ENCODE measurements at places on chromosomes 3 and 15.
A peak's percentile ranks its signal among the peaks of the same experiment; 100 is the strongest.

DNA sequence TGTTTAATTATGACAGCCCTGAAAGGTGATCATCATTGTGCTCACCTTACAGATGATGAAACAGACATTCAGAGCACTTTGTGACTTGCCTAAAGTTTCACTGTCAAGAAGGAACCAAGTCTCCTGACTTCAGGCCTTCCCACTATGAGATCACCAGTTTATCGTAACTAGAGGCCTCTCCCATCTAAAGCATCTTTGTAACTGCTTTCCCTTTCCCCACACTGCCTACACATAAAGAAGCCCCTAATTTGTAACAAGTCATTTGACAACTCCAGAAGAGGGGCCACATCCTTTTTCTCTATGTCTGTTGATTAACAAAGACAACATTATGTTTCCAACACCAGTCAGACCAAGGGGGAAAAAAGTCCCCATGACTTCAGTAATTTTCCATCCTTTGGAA, 1.1 kb downstream of the KLHL6 start:
- no peak for DNase-seq

DNA sequence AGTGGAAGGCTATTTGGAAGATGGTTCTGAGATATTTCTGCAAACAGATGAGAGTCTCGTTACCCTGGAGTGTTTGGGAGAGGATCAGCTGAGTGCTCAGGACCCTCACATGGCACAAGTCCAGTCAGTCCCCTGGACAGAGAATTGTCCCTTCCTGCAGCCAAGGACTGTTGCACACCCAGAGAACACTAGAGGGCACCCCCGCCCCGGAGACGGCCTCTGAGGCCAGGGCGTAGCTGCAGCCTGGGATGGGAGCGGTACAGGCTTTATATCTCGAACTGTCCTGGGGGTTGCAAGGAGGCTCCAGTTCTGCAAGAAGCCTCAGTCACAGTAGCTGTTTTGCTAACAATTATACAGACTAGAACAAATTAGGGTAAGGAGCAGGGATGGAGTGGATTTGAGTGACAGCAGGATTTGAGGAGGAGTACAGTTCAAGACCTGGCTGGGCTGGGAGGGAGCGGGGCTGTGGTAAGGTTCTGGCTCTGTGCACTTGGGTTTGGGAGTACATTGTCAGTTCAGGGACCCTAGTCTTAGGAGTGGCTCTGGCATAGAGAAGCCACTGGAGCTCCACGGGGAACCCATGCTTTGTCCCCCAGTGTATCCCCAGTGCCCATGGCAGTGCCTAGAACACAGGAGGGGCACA, 67.6 kb upstream of the HACD2 start:
- DNase-seq, result peak; percentile 26

GRCh38 chr3:48269592-48269991, 28.7 kb downstream of the ZNF589 start:
- DNase-seq, result no peak

- no peak for DNase-seq
These were observed 56.9 kb downstream of the ABHD5 start for GRCh38 chr3:43747641-43748040.

DNA sequence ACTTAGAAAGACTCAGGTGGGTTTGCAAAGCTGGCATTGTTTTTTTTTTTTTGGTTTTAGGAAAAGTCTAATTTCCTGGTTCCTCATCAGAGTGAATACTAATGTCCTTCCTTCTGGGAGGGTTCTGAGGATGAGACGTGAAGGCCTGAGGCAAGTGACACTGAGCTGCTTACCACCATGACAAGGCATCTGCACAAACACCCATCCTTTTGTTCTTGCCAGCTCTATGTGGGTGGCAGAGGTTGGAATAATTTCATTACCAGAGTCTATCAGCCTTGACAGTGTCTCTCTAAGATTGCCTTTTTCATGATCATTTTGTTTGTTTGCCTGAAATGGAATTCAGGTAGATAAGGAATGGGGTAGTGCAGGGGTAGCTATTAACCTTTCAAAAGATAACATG, 17.1 kb downstream of the RTP4 start:
- DNase-seq, result no peak

DNA sequence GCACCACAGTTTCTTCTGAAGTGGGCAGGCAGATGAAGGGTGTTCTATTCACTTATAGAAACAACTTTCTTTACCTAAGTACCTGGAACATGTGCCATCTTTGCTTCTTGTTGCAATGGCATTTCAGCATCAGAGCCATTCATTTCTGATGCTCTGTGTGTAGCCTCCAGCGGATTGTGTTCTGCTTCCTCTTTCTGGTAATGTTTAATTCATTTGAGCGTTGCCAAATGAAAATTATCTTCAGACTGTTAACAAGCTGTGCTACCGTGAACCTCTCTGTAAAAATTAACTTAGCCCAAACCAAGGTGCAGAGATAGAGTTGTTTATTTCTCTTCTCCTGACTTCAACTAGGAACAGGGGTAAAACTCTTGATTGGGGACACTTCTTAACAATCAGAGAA, 302.0 kb downstream of the EDEM1 start:
- DNase-seq, result no peak

GRCh38 chr3:72912532-72912931, 24.7 kb downstream of the GXYLT2 start:
- DNase-seq, result no peak

DNA sequence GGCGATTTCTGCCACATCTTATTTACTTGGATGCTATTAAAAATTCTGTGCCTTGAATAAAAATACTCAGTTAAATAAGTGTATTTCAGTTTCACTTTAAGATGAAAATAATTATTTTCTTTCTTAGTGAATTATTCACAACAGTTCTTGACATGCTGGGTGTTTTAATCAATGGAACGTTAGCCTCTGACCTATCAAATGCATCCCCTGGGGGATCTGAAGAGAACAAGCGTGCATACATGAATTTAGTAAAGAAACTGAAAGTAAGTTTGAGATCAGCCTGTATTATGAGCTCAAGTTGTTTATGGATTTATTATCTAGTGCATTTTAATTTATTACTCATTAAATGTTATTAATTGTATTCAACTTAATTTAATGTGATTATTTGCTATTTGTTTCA, 597 bp downstream of the P2RY12 start:
- DNase-seq, result no peak

GRCh38 chr3:57777774-57778173, 21.7 kb downstream of the SLMAP start:
- DNase-seq, result no peak

DNA sequence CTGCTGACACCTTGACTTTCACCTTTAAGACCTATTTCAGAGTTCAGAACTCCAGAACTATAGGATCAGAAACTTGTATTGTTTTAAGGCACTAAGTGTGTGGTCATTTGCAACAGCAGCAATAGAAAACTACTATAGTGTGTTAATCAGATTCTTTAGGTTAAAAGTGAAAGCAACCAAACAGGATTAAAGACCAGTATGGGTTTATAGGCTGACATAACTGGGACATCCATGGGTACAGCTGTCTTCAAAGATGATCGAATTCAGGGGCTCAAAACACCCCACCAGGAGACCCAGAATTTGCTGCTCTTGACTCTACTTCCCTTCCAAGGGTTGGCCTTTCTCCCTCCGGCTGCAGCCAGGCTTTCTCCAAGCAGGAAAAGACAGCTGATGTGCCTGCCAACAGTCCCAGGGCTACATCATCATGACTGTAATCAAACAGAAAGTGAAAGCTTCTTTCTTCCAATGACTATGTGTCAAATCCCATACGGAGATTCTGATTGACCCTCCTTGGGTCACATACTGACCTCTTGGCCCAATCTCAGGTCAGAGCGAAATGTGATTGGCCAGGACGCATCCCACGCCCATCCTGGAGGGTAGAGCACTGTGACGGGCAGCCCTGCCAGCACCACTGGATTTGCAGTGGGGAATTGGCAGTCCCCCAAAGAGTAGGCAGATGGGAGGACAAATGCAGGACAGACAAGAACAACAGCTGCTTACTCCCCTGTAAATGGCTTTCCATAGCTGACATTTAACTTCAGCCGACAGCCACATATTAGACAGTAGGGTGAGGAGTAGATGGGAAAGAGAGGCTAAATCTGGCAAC, 51.4 kb upstream of the RNF7 start:
- DNase-seq, result no peak

DNA sequence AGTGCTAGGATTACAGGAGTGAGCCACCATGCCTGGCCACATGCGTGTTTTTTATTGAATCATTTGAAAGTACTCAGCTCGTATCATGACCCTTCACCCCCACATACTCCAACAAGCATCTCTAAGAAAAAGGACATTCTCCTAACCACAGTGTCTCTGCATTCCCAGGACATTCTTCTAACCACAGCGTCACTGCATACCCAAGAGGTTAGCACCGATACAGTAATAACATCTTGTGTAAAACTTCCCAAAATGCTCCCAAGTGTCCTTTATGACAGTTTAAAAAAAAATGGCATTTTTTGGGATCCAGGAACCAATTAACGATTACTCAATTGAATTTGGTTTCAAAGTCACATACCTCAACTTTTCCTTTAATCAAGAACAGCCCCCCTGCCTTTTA, 39.6 kb downstream of the FLNB start:
- DNase-seq, result no peak

DNA sequence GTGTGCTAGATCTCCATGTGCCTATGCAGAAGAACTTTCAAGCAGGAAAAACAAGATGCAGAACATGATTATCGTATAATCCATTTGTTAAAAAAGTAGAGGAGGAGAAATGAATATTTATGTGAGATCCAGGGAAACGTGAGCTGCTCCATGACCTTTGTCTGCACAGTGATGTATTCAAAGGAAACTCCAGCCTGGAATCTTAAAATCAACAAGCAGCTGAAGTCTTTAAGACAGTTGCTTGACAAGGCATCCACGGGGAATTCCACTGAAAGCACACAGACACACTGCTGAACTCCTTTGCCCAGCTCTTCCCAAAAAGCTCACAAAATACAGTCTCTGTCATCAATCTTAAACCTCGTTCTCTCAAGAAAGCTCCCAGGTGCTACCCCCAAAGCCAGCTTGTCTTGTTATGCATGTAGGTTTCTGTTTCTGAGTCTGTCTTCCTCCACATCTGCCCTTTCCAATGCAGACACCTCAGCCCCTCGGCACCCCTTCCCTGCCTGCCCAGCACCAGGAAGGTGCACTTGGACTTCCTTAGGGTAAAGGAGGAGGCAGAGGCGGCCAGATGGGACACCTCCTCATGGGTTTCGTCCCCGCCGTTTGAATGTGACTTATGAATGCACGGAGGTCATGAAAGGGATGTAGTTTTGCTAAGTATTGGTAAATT, 28.7 kb downstream of the LRRK1 start:
- DNase-seq, result no peak

- DNase-seq, result no peak
These were observed 167.5 kb upstream of the TRIM42 start for GRCh38 chr3:140510303-140510861.

- no peak for DNase-seq
These were observed 80.8 kb downstream of the SLC49A4 start for GRCh38 chr3:122875547-122876127.

- DNase-seq, result no peak
These were observed 531 bp upstream of the BLOC1S6 start for GRCh38 chr15:45586601-45587094.

GRCh38 chr3:95123104-95123503, 1060.2 kb downstream of the NSUN3 start:
- DNase-seq, result no peak

Measured in NCI-H187 (cell line).